ENCODE measurements at places on chromosomes 4 and X. TPM values are rescaled to one million over a fixed set of nuclear protein-coding genes. Genes with fewer than 3 reads are reported as not detected.

FRMD7 gene
- not detected for total RNA-seq

ODAM gene
- not detected for total RNA-seq

MBTPS2 gene
- total RNA-seq, result 9.4 TPM

SHISA3 gene
- total RNA-seq, result 0.18 TPM

SSX4 gene
- total RNA-seq, result not detected

TCP11X2 gene
- not detected for total RNA-seq

PALLD gene
- total RNA-seq, result 8.6 TPM

TMPRSS11A gene
- not detected for total RNA-seq

F11 gene
- total RNA-seq, result not detected

TDO2 gene
- not detected for total RNA-seq

ATP7A gene
- 9.5 TPM for total RNA-seq

NR0B1 gene
- not detected for total RNA-seq

GRPR gene
- total RNA-seq, result not detected

SFRP2 gene
- not detected for total RNA-seq

TLR8 gene
- not detected for total RNA-seq

RHOH gene
- total RNA-seq, result 127 TPM

RIBC1 gene
- 0.68 TPM for total RNA-seq

NDST4 gene
- total RNA-seq, result not detected

OTC gene
- not detected for total RNA-seq

RBMXL3 gene
- total RNA-seq, result not detected

ATOH1 gene
- total RNA-seq, result not detected
